Activated CD8-positive, alpha-beta memory T cell treated with anti-CD3 and anti-CD28 coated beads for 4 hours (primary cell): ENCODE measurements at places on chromosomes 2 and 18.

DNA sequence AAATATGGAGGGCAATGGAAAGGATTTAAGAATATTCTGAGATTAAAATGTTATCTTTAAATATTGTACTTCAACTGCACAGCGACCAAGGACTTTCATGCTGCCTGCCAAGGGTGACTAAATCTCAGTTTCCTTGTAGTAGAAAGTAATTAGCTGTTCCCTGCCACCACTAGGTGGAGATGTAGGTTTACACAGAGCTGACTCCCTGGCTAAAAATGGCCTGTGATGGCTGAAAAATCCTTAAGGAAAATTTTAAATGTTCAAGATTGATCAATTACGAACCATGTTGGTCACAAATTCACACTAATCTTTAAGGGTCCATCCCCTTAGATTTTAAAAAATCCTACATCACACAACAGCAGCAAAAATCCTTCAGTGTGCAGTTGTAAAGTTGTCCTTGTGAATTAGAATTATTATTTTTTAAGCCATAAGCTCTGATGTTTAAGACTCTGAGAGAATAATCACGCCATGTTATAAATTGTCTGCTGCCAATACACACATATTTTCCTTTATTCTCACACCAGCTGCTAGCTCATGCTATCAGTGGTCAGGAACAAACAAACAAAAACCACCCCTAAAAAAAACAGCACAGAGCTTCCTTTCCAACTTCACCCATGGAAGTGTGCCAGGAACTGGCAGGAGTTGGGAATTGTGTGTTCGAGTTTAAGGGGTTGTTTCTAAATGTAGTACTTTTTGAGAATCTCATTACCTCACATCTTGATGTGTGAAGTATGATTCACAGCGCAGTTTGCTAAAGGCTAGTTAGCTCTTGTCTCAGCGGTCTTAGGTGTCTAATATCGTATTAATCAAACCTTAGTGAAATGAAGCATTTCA, 399.8 kb downstream of the TMEM182 start:
- no peak for DNase-seq

GRCh38 chr18:44887227-44887631, 206.5 kb downstream of the SETBP1 start:
- DNase-seq, result peak; percentile 15

- DNase-seq, result no peak
These were observed 343.4 kb upstream of the SPRED2 start for GRCh38 chr2:65775839-65776238.

DNA sequence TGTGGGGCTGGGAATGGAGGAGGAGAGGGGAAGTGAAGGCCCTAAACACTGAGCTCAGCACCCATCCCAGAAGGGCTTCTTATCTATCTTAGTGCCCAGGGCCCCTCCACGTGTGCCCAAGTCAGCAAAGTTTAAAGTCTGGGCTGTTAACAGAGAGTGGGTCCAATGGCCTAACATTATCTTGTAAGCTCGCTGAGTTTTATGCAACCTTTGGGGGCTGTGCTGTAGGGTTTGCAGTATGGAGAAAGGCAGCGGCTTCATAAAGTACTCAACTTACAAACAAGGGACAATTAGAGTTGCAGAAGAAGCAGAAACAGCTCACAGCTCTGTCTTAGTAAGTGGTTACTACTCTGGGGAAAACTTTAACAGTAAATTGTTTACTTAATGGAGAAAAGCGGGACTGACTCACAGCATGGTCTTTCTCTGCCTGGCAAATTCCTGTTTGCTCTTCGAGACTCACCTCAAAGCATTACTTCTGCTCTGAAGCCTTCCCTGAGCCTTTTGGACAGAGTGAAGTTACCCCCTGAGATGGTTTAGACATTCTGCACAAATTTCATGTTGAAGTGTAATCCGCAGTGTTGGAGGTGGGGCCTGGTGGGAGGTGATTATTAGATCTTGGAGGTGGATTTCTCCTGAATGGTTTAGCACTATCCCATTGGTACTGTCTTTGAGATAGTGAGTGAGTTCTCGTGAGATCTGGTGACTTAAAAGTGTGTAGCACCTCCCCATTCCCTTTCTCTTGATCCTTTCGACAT, 9.0 kb downstream of the ENOSF1 start:
- DNase-seq, result no peak

DNA sequence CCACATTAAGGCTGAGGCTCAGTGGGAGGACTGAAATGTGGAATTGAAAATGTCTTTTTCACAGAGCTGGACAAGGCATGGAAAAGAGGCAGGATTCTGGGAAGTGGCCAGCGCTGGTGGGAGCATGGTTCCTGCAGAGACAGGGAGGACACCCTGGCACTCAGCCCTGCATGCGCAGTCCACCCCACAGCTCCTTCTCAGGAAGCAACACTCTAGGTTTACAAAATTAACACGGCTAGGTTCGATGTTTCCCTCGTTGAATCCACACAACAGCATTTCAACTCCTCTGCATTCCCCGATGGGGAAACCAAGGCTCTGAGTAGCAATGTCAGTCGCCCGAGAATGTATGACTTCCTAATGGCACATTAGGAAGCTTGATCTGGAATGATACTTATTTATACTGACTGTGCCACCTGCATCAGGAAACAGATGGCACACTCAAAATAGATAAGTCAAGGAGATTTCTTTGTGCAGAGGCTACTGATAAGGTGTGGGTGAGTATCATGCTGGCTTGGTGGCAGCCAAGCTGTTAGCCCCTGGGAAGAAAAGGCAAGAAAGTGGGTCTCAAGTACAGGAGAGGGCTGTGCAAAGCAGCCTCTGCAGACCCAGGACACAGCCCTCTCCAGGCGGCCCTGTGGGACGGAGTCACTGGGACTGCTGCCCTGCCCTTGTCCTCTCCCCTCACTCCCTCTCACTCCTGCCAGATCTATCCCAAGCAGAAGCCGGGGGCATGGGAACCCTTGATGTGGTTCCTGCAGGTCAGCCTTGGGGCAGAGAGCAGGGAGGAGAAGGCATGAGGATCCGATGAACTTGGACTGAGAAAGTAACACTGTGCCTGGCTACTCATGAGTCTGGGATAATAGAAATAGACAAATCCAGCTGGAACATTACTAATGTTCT, 158.4 kb upstream of the FHL2 start:
- DNase-seq, result no peak

GRCh38 chr2:41241325-41242000, 789.6 kb upstream of the SLC8A1 start:
- DNase-seq, result no peak

GRCh38 chr18:34650121-34650545, 60.0 kb upstream of the DTNA start:
- no peak for DNase-seq

DNA sequence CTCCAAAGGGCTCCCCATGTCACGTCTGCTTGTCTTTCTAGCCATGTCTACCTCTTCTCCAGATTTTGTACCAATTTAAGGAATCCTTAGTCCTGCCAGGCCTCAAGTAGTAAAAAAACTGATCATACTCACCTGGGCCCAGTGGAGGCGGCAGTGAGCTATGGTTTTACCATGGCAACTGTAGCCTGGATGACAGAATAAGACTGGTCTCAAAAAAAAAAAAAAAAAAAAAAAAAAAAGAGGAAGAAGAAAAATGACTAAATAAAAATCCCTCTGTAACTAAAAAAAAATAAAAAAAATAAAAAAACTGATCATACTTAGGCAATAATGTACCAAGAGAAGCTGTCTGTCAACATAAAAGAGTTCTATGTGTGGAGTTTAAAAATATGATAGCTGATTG, 221.6 kb downstream of the NR4A2 start:
- DNase-seq, result no peak

DNA sequence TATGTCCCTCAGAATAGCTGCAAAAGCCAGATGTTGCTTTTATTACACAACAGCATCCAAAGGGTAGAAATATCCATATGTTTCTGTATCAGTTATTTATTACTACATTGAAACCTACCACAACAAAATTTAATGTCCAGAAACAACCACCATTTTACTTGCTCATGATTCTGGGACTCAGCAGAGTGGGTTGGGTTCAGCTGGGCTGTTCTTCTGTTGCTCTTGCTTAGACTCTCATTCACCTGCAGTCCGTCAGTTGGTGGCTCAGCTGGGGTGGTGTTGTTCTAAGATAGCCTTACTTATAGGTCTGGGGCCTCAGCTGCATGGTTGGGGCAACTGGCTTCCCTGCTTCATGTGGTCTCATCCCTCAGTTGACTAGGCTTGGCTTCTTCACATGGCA, 21.7 kb downstream of the AQP4 start:
- no peak for DNase-seq

GRCh38 chr2:43165378-43166069, 60.9 kb downstream of the ZFP36L2 start:
- DNase-seq, result no peak

DNA sequence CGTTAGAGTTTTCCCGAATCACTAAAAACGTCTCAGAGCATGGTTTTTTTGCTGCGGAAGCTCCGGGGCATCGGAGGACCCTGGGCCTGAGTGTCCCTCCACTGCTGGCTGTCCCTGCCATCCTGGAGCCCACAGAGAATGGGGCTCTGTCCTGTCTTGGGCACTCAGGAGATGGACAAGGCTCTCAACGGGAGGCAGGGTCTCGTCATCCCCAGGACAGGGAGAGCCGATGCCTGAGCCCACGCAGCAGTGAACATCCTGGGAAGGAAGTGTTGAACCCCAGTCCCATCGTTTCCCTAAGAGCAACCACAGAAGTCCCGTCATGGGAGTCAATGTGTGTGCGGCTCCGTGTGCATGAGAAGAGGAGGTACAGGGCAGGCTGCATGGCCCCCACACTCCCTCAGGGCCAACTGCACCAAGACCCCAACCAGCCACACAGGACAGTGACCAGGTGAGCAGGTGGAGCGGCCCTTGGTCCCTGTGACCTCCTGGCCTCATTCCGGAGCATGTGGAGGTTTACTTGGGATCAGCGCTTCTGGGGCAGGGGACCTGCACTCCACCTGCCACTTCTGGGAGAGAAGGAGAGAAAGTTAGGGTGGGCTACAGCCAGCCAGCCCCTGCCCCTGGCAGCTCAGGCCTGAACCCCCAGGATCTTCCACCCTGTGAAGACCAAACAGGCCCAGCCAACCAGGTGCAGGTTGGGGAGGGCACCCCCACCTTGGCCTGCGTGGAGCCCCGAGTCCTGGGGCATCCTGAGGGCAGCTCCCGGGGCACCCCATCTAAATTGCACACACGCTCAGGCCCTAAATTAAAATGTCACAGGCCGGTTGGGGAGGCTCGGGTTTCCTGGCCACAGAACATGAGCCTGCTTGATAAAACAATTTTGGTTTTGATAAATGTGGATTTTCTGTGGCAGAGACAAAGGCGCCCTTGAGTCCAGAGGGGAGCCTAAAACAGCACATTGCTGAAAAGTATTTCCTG, 3.1 kb upstream of the SNED1 start:
- no peak for DNase-seq

GRCh38 chr2:176187899-176188773, at the start of gene HOXD1:
HOXD1 (plus strand) TSS chr2:176188668; CDS start chr2:176188802, 134 bp downstream.
- no peak for DNase-seq

DNA sequence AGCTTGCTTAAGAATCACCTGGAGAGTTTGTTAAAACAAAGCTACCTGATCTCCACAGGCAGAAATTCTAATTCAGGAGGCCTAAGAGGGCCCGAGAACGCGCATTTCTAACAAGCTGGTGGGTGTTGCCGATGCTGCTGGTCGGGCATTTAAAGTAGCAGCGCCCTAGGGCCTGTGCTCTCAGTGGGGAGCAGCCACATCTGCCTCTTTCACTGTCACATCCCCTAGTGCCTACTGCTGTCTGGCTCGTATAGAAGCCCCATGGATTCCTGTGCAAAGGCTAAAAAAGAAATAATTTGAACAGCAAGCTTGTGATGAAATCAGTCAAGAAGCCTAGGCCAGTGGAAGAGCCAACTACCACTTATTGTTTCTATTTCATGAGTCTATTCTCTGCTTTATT, 126.7 kb upstream of the SMIM21 start:
- DNase-seq, result no peak

DNA sequence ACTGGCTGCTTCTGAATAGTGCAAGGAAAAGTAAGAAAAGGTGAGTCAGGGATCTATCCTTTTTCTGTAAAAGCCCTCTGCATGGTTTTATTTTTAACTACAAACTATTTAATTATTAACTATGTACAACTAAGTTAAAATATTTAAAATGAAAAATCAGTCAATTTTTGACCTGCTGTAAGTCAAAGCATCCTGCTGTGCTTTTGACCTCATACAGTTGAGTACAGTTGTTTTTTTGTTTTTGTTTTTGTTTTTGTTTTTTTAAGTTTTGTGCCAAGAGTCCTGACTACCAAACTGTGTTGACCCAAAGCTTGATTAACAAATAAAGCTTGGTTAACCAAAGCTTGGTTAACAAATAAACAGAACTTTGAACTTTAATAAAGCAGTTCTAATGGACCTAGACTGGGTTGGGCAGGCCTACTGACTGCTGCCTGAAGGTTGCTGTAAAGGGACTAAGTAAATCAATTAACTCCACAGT, at the start of gene ACMSD:
TSS of gene ACMSD (plus strand) at position 474 of the 478 bp plus-strand sequence. CDS start 67 bp downstream, outside the sequence.
- DNase-seq, result no peak

GRCh38 chr2:112880696-112881095, 30.3 kb upstream of the IL37 start:
- no peak for DNase-seq

DNA sequence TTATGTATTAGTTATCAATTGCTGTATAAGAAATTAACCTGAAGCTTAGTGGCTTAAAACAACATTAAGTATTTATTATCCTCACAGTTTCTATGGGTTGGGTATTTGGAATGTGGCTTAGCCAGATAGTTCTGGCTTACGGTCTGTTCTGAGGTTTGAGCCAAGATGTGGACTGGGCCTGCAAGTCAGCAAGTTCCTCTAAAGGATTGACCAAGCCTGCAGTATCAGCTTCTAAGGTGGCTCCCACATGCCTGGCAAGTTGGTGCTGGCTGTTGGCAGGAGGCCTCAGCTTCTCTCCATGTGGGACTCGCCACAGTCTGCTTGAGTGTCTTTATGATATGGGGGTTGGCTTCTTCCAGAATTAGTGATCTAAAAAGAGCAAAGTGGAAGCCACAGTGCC, 45.0 kb upstream of the TCF4 start:
- DNase-seq, result no peak

DNA sequence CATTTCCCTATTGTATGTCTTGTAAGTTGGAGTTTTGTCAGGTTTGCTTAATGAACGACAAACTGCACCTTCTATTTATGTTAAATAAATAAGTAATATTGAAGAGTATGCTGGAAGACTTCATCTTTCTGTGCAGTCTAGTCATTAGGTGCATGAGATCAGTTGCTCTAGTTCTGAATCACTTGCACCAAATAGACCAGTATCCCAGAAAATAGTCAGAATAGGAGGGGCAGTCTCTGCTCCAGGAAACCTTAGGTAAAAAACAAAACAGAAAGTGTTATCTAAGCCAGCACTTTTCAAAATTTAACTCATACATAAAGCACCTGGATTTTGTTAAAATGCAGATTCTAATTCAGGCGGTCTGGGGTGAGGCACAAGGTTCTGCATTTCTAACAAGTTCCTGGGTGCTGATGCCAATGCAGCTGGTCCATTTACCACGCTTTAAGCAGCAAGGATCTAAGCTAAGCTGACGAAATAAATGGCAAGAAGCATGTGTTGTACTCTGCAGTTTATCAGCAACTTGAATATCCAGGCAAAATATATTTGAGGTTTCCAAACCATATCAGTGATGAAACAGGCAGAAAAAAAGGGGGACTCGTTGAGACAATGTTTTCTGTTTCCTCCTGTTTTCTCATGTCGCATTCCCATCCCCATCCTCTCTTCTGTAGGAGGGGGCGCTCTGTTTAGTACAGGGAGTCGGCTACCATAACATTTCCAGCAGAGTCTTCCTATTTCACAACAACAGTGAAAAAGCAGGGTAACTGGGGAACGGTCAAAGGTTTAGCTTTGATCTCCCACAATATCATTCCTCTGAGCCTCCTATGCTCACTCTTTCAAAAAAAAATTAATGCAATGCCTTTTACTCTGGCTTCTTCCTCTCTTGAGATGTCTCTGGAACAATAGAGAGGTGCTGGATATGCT, 106.4 kb downstream of the MBD2 start:
- DNase-seq, result no peak
